ENCODE measurements at places on chromosomes 5 and 9.

- DNase-seq = no peak
Measured at GRCh38 chr5:112002376-112002775, 245.4 kb upstream of the NREP start.

DNA sequence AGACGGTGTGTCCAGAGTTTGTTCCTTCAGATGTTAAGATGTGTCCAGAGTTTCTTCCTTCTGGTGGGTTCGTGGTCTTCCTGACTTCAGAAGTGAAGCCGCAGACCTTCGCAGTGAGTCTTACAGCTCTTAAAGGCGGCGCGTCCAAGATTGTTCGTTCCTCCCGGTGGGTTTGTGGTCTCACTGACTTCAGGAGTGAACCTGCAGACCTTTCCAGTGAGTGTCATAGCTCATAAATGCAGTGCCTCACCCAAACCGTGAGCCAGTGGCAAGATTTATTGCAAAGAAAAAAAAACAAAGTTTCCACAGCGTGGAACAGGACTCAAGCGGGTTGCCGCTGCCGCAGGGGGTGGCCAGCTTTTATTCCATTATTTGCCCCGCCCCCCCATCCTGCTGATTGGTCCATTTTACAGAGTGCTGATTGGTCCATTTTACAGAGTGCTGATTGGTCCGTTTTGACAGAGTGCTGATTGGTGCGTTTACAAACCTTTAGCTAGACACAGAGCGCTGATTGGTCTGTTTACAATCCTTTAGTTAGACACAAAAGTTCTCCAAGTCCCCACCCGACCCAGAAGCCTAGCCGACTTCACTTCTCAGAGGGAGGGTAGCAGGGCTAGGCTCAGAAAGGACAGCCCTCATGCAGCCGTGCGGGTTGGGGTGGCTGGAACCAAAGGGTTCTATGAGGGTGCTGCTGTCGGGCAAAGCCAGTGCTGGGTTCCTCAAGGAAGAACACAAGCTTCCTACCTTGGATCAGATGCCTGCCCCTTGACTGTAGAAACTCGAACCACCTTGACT, 9.1 kb upstream of the RNF130 start:
- DNase-seq = no peak

- DNase-seq = peak; percentile 32
Measured at GRCh38 chr9:17135295-17136160, 688 bp downstream of the CNTLN start.

- DNase-seq = no peak
Measured at GRCh38 chr9:32339424-32339823, 45.0 kb upstream of the ACO1 start.

- no peak for DNase-seq
Measured at GRCh38 chr9:31839273-31839672, 545.2 kb upstream of the ACO1 start.

DNA sequence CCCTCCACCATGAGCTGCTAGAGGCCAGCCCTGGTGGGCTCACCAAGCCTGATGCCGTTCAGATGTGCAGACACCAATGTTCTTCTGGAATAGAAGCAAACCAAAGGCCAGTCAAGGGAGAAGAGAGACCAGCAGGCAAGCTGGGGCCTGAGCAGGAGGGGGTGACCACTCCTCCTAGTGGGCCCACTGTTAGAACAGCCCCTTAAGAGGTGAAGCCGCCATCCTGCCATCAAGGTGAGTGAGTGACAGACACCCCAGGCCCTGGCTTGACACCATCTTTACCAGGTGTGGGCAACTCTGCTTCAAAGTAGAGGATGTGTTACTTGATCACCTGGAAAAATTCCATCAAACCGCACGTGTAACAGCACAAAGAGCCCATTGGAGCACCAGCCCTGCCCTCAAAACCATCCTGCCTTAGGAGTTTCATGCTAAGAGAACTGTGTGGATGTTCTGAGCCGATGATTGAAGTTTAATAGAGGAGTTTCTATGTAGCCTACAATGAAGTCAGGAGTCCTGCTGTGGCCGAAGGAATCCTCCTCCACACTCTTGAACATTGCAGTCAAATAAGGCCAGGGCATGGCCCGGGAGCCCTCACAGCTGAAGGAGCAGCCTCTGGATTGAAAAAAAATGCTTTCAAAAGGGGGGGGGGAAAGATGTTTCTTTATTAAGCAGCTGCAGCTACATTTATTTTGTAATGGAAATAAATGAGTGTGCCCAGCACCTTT, 20.8 kb downstream of the AMBP start:
- no peak for DNase-seq
